ENCODE measurements at places on chromosomes 2 and 18.

- no peak for DNase-seq
Measured at GRCh38 chr18:59871711-59872362, 28.0 kb upstream of the PMAIP1 start.

- DNase-seq = no peak
Measured at GRCh38 chr2:182101263-182101662, 115.6 kb downstream of the PPP1R1C start.

- peak; percentile 47 for DNase-seq
Measured at GRCh38 chr2:11344956-11345677, 681 bp upstream of the ROCK2 start.

DNA sequence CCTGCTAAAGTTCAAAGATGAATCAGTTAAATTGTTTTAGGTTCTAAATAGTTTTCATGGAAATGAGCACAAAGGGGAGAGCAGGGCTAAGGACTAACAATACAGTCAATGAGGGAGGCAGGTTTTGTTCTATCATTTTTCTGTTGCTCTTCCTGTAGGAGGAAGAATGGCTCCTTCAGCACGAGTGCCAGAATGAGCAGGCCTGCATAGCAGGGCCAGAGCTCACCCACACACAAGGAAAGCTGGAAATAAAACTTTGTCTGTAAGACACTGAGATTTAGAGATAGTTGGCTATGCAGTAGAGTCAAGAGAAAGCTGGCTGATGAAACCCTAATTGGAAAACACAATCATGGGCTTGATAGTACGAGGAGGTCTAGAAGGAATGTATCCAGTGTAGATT, 313.3 kb downstream of the MBD2 start:
- no peak for DNase-seq

DNA sequence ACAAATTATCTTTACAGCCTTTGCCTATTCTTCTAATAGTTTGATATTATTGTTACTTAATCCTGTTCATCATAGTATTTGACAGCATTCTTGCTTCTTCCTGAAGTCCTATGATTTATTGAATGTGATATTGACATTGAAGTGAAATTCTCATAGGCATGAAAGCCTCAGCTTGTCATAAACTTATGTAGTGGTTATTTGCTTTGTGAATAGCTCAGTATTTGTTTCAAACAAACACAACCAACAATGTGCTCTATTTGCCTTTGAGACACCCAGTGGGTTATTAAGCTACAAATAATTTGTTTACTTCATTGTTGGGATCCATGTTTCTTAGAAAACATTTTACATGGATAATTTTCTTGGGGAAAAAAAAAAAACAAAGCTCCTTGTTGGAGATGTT, 57.2 kb downstream of the TTC39C start:
- DNase-seq = peak; percentile 62

- no peak for DNase-seq
Measured at GRCh38 chr2:317501-318424, 29.9 kb upstream of the ALKAL2 start.

- DNase-seq = no peak
Measured at GRCh38 chr2:156841321-156841720, 405.1 kb downstream of the GPD2 start.

- peak; percentile 92 for DNase-seq
Measured at GRCh38 chr2:200963124-200963917, at the start of gene ORC2. Gene ORC2, minus strand, starts transcription at chr2:200963660. Its CDS starts 5,537 bp downstream, at chr2:200958123.

GRCh38 chr2:102606353-102606752, 13.0 kb upstream of the SLC9A2 start:
- DNase-seq = no peak

DNA sequence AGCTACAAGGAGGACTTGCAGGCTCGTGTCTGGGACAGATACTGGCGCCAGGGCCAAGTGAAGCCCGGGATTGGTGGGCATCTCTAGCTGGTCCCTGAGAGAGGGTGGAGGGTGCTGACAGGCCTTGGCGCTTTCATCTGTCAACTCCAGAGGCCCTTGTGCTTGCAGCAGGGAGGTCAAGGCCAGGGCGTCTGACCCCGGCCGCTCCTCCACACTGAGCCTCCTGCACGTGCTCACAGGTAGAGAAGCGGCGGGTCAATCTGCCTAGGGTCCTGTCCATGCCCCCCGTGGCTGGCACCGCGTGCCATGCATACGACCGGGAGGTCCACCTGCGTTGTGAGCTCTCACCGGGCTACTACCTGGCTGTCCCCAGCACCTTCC, 9.5 kb downstream of the CAPN10 start:
- DNase-seq = no peak

DNA sequence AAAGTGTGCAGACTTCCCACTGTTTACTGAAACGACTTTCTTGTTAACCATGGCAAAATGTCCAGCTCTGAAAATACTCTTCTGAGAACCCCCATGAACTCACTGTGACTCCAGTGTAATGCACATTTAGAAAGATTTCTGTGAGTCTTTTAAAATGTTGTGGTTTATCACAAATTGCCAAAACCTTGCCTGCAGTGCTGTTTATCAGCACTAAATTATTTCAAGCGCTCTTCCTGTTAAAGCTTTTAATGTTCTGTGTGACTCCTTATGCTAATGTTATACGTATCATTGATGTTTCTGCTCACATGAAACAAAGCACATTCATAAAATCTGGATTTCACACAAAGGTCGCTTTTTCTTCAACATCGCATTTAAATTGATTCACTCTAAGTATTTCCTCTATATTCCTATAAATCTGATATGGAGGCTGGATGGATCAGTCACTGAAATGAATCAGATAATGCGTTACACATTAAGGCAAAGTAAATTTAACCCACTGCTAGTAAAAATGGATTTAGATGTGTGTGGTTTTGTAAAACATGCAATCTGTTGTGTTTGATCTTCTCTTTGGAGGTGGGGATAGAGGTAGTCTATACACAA, 521.2 kb downstream of the NYAP2 start:
- DNase-seq = no peak

DNA sequence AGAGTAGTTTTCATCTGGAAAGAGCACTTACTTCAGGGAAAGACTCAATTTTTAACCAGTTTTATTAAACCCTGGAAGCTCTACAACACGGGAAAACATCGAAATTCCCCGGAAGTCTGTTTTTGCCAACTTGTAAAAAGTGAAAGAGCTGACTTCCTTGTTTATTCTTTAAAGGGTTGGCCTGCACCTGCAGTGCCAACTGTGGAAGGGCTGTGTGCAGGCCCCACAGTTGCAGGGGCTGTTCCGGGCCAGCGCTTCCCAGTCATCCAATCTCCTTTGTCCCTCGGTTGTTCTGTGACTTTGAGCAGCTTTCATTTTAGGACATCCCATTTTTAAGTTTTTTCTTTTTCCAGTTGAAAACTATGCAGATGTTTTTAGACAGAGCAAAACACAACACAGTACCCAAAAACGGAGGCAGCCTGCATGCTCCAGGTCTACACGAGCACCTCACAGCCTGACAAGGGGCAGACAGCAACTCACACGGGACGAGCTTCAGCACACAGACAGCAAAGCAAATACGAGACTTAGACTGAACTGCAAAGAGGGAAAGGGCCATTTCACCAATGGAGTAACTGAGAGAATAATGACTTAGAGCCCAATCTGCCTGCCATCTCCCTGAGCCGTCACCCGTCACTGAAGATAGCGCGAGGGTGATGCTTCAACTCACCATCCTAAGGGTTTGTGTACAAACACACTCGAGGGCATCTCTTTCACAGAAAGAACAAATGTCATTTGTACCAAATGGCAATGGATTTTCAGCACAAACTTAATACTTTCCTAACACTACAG, 70.6 kb downstream of the EMILIN2 start:
- DNase-seq = no peak

DNA sequence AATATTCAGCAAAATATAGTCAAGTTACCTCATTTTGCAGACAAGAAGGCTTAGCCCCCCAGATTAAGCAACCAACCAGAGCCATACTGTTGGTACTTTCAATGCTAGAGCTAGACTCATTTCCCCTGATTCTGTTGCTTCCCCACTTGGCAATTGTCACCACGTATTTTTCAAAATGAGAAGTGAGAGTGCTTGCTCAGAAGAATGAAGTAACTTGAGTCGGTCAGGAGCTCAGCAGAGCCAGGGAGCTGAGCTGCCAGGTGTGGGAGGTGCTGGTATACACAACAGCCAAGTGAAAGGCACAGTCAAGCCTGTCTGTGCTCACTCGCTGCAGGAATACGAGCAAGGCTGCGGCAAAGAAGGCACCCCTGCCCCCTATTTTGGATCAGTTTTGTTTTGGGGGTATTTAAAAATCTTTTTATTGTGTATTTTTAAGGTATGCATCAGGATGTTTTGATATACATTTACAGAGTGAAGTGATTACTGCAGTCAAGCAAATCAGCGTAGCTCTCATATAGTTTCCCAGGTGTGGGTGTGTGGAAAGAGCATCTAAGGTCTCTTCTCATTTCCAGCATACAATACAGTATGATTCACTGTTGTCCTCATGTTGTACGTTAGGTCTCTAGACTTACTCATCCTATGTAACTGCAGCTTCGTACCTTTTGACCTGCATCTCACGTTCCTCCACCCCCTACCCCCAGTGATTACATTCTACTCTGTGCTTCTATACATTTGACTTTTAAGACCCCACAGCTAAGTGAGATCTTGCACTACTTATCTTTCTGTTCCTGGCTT, 62.4 kb downstream of the MRPS9 start:
- DNase-seq = no peak

DNA sequence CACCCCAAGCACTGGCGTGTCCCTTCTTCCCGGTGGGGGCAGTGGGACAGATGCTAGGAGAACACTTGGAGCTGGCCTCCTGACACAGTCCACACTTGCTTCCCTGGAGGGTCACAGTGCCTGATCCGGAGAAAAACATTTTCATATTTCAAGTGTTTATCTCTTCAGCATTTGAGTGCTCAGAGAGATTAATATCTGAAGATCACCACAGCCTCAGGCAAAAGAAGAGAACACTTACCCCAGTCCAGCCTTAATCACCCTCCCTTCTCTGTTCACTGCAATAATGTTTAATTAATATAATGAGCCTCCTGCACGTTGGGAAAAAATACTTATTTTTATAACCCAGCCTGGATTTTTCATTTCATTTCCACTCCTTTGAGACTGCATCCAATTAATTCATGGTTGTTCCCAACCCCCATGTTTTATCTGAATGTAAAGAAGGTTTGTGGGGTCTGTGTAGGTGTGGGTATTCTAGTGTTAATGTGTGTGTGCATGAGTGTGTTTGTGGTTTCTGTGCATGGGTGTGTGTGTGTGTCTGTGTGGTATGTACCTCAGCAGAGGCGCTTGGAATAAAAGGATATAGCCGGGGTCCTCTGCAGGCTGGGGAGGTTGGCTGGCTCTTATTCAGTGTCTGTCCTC, 72.1 kb downstream of the NRP2 start:
- DNase-seq = no peak

- DNase-seq = no peak
Measured at GRCh38 chr2:38948387-38948882, 58.8 kb downstream of the ARHGEF33 start.

- no peak for DNase-seq
Measured at GRCh38 chr2:182597570-182598295, 118.3 kb upstream of the DNAJC10 start.

GRCh38 chr2:208150956-208151355, 5.0 kb upstream of the CRYGB start:
- DNase-seq = no peak

GRCh38 chr2:64700133-64700809, 46.6 kb upstream of the SERTAD2 start:
- DNase-seq = no peak

GRCh38 chr2:85852152-85852840, 36.5 kb downstream of the ST3GAL5 start:
- DNase-seq = no peak

DNA sequence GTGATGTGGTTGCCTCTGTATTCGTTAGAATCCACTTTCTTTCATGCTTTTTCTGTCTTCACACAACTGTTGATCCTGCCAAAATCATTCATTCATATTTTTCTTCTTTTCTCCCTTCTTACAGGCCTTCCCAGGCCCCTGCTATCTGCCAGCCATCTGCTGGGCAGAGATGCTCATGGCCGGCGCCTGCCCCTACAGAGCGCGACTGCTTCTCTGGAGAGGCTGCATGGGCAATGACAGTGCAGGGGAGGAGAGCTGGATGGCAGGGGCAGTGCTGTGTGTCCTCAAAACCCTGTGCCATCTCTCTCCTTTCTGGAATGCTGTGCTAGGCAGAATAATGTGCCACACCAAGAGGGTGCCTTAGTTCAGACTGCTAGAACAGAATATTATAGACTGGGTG, 125.2 kb downstream of the INHBB start:
- no peak for DNase-seq

- DNase-seq = no peak
Measured at GRCh38 chr2:112077814-112078213, 22.7 kb downstream of the TMEM87B start.

DNA sequence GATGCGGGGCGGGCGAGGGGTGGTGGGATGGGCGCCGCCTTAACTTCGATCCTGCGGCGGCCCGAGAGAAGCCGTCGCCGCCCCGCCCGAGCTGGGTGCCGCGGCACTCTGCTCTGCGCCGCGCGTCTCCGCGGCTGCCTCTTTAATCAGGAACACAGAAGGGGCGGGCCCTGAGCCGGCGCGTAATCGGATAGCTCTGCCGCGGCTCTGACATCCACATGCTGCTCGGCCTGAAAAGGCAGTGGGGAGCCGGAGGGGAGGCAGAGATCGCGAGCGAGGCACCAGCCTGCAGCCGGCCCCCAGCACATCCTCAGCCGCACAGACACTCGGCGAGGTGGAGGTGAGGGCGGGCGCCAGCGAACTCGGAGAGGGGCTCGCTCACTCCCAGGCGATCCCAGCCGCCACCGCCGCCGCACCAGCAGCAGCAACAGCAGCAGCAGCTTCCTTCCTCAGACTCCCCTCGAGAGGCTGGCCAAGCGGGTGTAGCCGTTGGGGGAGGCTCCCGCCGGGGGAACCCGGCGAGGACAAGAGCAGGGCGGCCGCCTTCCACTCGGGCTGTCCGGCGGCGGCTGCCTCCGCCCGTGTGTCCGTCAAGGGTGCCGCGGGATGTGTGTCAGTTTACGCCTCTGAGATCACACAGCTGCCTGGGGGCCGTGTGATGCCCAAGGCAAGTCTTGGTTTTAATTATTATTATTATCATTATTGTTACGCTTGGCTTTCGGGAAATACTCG, at the start of gene NRP2:
Gene NRP2, plus strand, starts transcription at position 263 of the 732 bp plus-strand sequence. CDS start 790 bp downstream, outside the sequence.
- DNase-seq = peak; percentile 84

- no peak for DNase-seq
Measured at GRCh38 chr2:10180229-10180628, 57.7 kb downstream of the RRM2 start.

DNA sequence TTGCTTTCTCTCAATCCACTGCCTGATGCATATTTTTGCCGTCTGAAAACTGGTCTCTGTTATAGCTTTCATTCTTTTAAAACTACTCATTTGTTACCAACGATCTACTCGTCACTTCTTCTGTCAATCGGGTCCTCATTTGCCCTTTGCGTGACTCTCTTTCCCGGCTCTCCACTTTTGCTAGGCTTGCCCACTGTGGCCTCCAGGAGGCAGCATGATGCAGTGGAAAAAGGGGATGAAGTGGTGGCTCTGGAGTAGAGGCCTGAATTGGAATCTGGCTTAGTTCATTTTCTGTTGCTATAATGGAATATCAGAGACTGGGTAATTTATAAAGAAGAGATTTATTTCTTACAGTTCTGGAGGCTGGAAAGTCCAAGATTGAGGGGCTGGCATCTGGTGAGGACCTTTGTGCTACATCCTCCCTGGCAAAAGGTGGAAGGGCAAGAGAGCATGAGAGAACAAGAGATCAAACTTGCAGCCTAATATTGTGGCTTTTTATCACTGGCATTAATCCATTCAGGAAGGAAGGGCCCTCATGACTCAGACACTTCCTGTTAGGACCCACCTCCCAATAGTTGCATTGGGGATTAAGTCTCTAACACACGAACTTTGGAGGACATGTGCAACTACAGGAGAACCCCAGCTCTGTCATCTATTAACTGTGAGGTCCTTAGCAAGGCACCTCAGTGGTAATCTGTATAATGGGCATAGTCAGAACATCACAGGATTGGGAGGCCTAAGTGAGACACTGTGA, 15.4 kb downstream of the GDF7 start:
- no peak for DNase-seq

- DNase-seq = no peak
Measured at GRCh38 chr18:24364177-24364576, 33.4 kb downstream of the OSBPL1A start.

Data from NCI-H146 (cell line).